SK-N-SH (cell line): ENCODE measurements at places on chromosomes 1 and 21.

DNA sequence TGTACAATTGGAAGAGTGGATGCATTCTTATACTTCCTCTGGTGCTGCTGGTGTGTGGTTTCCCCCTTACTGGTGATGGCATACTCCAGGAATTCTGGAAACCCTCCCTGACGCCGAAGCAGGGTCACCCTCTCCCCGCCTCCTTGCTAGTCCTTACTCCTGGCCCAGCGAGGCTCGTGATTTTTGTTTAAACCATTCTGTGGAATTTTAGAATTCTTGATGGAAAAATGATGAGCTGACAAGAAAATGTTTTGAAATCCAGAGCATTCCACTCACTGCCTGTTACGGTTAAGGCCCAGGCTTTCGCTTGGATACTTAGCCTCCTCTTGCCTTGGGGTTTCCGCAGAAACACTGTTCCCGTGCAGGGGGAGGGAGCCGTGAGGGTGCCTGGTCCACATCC is 41.1 kb downstream of the IL6R start:
- no peaks in the 10 kb centered on the region for H3K36me3 ChIP-seq
- peaks cover 33% of the 10 kb centered on the region for H3K4me1 ChIP-seq
- no peak overlapping the region for H3K4me3 ChIP-seq
- no peak for DNase-seq
- H3K27ac ChIP-seq = no peak overlapping the region

DNA sequence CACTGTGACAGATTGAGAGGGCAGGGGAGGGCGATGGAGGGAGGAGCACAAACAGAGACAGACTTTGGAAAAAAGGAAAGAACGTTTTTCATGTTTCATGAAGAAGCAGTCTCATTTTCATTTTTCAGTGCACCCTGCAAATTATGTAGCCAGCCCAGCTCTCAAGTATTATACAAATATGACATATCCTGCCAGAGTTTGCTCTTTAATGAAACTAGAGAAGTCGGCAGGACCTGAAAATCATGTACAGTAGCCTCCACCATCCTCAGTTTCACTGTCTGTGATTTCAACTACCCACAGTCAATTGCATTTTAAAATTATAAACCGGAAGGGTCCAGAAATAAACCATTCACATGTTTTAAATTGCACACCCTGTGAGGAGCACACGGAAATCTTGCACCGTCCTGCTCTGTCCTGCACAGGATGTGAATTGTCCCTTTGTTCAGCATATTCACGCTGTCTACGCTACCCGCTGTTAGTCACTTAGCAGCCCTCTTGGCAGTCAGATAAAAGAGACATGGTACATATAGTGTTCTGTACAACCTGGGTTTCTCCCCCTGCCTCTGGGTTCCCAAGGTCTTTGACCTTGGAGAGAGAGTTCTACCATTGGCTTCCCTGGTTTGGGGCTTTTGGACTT is 13.6 kb upstream of the ADARB1 start:
- H3K4me1 ChIP-seq = no peaks in the 10 kb centered on the region; the same call in 1 of the 2 replicates
- no peaks in the 10 kb centered on the region for H3K27me3 ChIP-seq
- H3K4me3 ChIP-seq = no peak overlapping the region
- H3K27ac ChIP-seq = no peak overlapping the region

DNA sequence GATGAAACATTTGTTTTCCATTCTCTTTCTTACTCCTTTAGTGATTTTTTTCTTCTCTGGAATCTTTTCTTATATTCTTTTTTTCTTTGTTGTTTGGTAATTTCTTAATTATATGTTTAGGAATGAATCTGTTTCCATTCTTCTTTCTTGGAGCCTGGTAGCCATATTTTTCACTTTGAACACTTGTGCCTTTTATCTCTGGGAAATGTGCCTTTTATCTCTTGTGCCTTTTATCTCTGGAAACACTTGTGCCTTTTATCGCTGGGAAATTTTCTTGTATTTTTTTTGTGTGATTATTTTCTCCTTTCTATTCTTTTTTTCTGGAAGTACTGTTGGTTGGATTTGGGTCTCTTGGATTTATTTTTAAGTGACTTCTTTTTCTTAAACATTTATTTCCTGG is 118.2 kb downstream of the LEPR start:
- H3K4me3 ChIP-seq = no peak overlapping the region
- no peaks in the 10 kb centered on the region for H3K36me3 ChIP-seq
- no peak for DNase-seq
- H3K27me3 ChIP-seq = no peaks in the 10 kb centered on the region
- H3K4me1 ChIP-seq = no peaks in the 10 kb centered on the region; the same call in 1 of the 2 replicates
- no peak overlapping the region for H3K27ac ChIP-seq

GRCh38 chr1:112735752-112736151 is 20.6 kb upstream of the PPM1J start:
- H3K4me3 ChIP-seq = no peak overlapping the region
- no peaks in the 10 kb centered on the region for H3K36me3 ChIP-seq
- no peaks in the 10 kb centered on the region for H3K27me3 ChIP-seq
- no peak for DNase-seq
- no peaks in the 10 kb centered on the region for H3K4me1 ChIP-seq

GRCh38 chr1:188778578-188778977 is 1699.1 kb downstream of the BRINP3 start:
- DNase-seq = no peak
- no peaks in the 10 kb centered on the region for H3K27me3 ChIP-seq
- no peak overlapping the region for H3K27ac ChIP-seq
- H3K36me3 ChIP-seq = no peaks in the 10 kb centered on the region
- H3K4me3 ChIP-seq = no peak overlapping the region

- H3K27ac ChIP-seq = peak overlapping the region; percentile 94
These were observed 154.0 kb downstream of the TGFB2 start for GRCh38 chr1:218499011-218499691.

DNA sequence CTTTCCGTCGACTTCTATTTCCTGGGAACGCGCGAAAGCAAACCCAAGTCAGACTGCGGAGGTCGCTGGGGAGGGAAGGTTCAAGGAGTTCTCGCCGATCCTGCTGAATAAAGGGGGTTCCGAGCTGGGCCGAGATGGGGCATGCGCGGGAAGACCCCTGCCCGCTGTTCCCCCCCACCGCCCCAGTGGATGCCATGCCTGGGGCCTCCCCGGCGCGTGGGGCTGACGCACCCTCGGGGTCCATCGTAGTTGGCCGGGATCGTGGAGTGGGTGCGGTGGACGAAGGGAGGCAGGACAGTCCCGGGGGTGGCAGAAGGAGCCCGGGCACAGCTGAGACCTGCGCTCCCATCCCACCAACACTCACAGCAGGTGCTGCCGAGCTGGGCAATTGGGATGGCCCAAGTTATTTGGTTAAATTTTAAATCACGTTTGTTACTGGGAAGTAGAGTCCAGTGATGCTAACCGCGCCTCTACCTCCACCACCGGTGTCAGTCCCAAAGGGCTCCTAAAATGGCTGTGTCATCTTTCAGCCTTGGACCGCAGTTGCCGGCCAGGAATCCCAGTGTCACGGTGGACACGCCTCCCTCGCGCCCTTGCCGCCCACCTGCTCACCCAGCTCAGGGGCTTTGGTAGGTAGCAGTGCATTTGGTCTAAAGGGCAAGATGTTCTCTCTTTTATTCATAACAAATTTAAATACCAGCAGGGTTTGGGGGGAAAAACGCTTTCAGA is 801 bp downstream of the MX1 start:
- no peaks in the 10 kb centered on the region for H3K4me1 ChIP-seq
- H3K36me3 ChIP-seq = no peaks in the 10 kb centered on the region
- H3K4me3 ChIP-seq = peak overlapping the region; percentile 46; the same call in 1 of the 2 replicates
- no peak overlapping the region for H3K27ac ChIP-seq
- DNase-seq = peak; percentile 32

GRCh38 chr1:57616921-57617320 is 193.1 kb upstream of the DAB1 start:
- no peak overlapping the region for H3K4me3 ChIP-seq
- H3K4me1 ChIP-seq = peaks cover 1% of the 10 kb centered on the region; the same call in 1 of the 2 replicates
- H3K27me3 ChIP-seq = no peaks in the 10 kb centered on the region
- H3K27ac ChIP-seq = no peak overlapping the region
- no peak for DNase-seq
- H3K36me3 ChIP-seq = no peaks in the 10 kb centered on the region
